Transverse colon (tissue), 4 donors: ENCODE measurements at places on chromosomes 6 and 20. TPM values are rescaled to one million over a fixed set of nuclear protein-coding genes. Genes with fewer than 3 reads are reported as not detected.

DNA sequence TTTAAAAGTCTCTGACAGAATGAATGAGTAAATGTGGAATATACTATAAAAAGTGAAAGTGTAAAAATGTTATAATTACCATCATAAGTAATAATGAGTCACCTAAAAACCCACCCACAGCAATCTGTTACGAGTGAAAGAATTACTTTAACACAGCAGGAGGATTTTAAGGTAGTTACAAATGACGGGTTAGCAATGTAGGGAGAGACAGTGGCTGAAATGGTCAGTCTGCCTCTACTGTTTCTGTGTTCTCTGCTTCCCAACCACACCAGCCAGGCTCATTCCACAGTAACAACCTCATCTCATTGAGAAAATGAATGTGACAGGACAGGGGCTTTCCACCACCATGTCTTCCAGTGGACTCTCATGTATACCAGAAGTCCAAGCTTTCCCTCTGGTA is 124.4 kb upstream of the KCNK16 start:
- no peak for DNase-seq
- H3K36me3 ChIP-seq: no peaks in the 10 kb centered on the region
- H3K27ac ChIP-seq: no peak overlapping the region
- H3K27me3 ChIP-seq: no peaks in the 10 kb centered on the region
- H3K4me1 ChIP-seq: no peaks in the 10 kb centered on the region
- no peak overlapping the region for H3K4me3 ChIP-seq

- H3K27ac ChIP-seq: no peak overlapping the region
- H3K36me3 ChIP-seq: no peaks in the 10 kb centered on the region
- H3K27me3 ChIP-seq: no peaks in the 10 kb centered on the region
These were observed 12.1 kb downstream of the DEF6 start for GRCh38 chr6:35309611-35310264.

DNA sequence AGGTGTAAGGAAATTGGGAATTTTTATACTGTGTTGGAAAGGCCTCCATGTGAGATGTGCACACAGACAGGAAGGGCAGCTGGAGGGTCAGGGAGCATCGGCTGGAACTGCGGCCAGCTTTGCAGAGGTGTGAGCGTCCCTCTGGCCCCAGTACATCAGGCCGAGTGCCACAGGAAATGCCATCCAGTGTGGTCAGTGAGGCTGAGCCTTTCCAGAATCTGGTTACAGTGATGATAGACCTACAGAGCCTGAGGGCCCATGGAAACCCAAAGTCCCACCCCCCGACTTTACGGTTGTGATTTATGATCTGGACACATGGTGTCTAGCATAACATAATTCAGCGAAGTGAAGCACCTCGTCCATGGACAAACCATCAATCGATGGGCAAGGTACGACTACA is 137.3 kb upstream of the PDE10A start:
- DNase-seq: no peak
- no peak overlapping the region for H3K27ac ChIP-seq
- no peaks in the 10 kb centered on the region for H3K36me3 ChIP-seq
- H3K4me3 ChIP-seq: no peak overlapping the region
- peaks cover 3% of the 10 kb centered on the region for H3K4me1 ChIP-seq
- peaks cover 22% of the 10 kb centered on the region for H3K27me3 ChIP-seq

GRCh38 chr20:2759143-2759542 is 41.3 kb downstream of the CPXM1 start:
- H3K36me3 ChIP-seq: no peaks in the 10 kb centered on the region
- H3K4me3 ChIP-seq: no peak overlapping the region
- H3K4me1 ChIP-seq: no peaks in the 10 kb centered on the region
- peaks cover 4% of the 10 kb centered on the region for H3K27me3 ChIP-seq
- no peak overlapping the region for H3K27ac ChIP-seq

- DNase-seq: no peak
- H3K27ac ChIP-seq: no peak overlapping the region
- H3K27me3 ChIP-seq: peaks cover 9% of the 10 kb centered on the region
- H3K36me3 ChIP-seq: no peaks in the 10 kb centered on the region
These were observed 161.4 kb upstream of the KCNG1 start for GRCh38 chr20:51184289-51184688.

DNA sequence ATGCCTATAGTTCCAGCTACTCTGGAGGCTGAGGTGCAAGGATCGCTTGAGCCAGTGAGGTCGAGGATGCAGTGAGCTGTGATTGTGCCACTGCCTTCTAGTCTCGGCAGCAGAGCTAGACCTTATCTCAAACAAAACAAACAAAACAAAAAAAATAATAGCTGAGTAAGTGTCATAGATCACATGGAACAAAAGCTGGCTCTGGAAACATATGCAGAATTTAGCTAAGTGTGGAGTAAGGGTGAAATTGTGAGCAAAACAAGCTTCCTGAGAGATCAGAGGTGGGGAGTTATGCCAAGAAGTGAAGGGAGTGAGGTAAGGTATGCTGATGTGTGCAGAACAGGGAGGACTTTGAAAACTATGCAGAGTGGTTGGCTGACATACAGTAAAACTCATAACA is 18.7 kb downstream of the SGK1 start:
- no peaks in the 10 kb centered on the region for H3K36me3 ChIP-seq
- no peaks in the 10 kb centered on the region for H3K27me3 ChIP-seq
- peaks cover 3% of the 10 kb centered on the region for H3K4me1 ChIP-seq
- no peak for DNase-seq
- H3K27ac ChIP-seq: no peak overlapping the region

GRCh38 chr6:16823718-16824352 is 62.6 kb upstream of the ATXN1 start:
- no peak overlapping the region for H3K27ac ChIP-seq
- H3K4me3 ChIP-seq: no peak overlapping the region
- no peak for DNase-seq
- no peaks in the 10 kb centered on the region for H3K36me3 ChIP-seq
- no peaks in the 10 kb centered on the region for H3K27me3 ChIP-seq
- no peaks in the 10 kb centered on the region for H3K4me1 ChIP-seq

- H3K4me3 ChIP-seq: no peak overlapping the region
- no peaks in the 10 kb centered on the region for H3K4me1 ChIP-seq
- no peak overlapping the region for H3K27ac ChIP-seq
- no peaks in the 10 kb centered on the region for H3K36me3 ChIP-seq
- no peak for DNase-seq
These were observed 39.7 kb upstream of the CARMIL1 start for GRCh38 chr6:25239498-25239897.

DNA sequence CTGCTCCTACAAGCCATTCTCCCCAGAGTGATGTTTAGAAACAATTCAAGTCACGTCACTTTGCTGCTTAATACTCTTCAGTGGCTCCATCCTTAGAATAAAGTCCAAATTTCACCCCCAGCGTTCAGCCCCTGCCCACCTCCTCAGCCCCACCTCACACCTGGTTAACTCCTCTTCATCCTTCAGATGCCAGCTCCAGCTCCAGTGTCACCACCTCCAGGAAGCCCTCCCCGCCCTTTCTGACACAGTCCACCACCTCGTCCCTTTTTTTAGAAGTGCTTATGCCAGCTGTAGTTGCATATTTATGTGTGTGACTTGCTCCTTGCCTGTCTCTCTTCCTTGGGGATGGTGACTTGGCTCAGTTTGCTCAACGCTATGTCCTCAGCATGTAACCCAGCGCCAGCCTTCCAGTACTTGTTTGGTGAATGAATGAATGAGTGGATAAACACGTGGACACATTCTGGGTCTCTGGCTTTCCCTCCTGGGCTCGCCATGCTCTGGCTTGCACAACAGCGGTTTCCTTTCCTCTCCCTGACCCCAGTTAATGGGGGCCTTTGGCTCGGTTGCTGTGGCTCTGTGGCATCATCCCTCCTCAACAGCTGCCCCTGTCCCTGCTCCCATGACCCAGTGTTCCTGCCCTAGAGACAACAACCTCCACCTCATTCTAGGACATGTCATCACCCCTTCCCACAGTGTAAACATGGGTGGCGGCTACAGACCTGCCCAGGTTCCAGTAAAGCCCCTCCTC is 3.7 kb upstream of the IP6K3 start:
- H3K27me3 ChIP-seq: no peaks in the 10 kb centered on the region
- H3K27ac ChIP-seq: peak overlapping the region; percentile 67
- peaks cover 7% of the 10 kb centered on the region for H3K4me1 ChIP-seq
- H3K4me3 ChIP-seq: no peak overlapping the region
- peak; percentile 33 for DNase-seq

- no peak overlapping the region for H3K27ac ChIP-seq
- no peak for DNase-seq
- no peaks in the 10 kb centered on the region for H3K4me1 ChIP-seq
These were observed 12.1 kb upstream of the PAX1 start for GRCh38 chr20:21693322-21693721.

DNA sequence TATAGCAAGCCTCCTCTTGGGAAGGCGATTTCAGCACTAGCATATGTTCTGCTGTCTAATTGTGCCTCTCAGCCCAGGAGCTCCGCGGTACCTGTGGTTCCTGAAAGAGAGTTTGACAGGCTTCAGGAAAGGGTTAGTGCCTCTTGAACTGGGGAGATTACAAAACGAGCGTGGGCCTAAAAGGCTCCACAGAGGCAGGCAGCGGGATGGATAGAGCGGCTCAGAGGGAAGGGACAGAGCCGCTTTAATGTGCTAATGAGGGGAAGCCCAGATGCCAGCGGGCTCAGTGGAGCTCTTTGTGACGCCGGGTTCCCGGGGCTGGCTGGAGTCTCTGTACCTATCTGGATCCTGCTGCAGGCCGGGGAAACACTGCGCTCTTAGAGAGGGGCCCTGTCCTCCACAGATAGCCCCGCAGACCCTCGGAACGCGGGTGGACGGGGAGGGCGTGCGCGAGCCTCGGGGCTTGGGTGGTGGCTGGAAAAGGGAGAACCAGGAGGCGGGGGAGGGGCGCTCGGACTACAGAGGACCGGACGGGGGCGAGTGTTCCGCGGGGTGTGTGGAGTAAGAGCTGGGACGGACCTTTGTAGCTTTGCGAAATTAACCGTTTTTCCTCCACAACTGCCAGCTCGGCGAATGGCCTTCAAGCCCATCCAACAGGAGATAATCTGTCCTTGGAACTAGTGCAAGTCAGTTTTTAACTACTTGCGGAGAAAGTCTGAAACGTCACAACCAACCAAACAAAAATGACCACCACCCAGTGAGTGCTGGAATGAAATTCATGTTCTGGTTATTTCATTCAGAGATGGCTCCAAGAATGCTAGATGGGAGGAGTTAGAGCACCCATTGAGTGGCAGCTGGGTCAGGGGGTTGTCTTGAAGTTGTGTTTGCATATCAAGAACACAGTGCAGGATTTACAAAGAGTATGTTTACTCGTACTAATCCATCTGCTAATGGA is 13.0 kb downstream of the SLC35F1 start:
- no peaks in the 10 kb centered on the region for H3K4me1 ChIP-seq
- DNase-seq: no peak
- H3K27me3 ChIP-seq: peaks cover 26% of the 10 kb centered on the region
- H3K36me3 ChIP-seq: no peaks in the 10 kb centered on the region
- H3K27ac ChIP-seq: no peak overlapping the region

GRCh38 chr20:48657426-48658197 is 170.2 kb downstream of the PREX1 start:
- no peak overlapping the region for H3K27ac ChIP-seq

- peak overlapping the region; percentile 97 for H3K27ac ChIP-seq
- H3K36me3 ChIP-seq: no peaks in the 10 kb centered on the region
- peak overlapping the region; percentile 99 for H3K4me3 ChIP-seq
- H3K27me3 ChIP-seq: no peaks in the 10 kb centered on the region
- H3K4me1 ChIP-seq: peaks cover 29% of the 10 kb centered on the region
- DNase-seq: peak; percentile 62
These were observed 516 bp downstream of the GTPBP2 start for GRCh38 chr6:43628393-43629103.

Gene PBOV1
- total RNA-seq: not detected

Gene FOXS1
- not detected for total RNA-seq

Gene SLC22A2
- not detected for total RNA-seq

Gene OR2B6
- not detected for total RNA-seq

Gene APOBEC2
- total RNA-seq: not detected
